EL (cell line): ENCODE measurements at places on chromosomes 11 and 22.

DNA sequence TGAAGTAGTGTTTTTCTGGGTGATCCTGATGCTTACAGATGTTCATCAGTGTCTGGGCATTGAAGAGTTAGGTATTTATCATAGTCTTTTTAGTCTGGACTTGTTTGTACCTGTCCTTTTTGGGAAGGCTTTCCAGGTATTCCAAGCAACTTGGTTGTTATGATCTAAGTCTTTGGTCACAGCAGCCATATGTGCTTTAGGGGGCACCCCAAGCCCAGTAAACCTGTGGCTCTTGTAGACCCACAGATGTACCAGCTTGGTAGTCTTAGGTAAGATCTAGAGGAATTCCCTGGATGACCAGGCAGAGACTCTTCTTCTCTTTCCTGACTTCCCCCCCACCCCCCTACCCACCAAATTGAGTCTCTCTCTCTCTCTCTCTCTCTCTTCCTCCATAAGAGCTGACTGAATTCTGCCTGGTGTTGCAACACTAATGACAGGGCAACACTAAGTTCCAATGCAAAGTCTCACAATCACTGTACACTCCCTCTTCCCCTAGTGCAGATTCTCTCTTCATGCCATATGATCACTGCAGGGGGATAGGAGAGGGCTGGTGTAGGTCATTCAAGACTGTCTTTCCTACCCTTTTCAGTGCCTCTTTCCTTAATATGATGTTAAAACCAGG is 24.5 kb upstream of the MMP8 start:
- DNase-seq = no peak

DNA sequence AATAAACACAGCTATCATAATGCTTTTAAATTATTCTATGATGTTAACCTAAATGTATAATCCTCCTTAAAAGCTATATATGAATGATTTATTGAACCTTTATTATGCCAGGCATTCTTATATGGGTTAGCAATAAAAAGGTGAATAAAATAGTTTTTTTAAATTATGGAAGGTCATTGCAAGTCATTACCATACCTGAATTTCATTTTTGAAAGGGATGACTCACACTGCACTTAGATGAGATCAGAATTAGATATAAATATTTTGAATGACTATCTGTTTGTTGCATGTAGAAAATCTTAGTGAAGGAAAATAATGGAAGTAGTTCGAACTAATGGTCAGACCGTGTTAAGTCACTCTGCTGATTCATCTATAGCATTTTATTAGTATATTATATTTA is 822.3 kb downstream of the LUZP2 start:
- DNase-seq = no peak

DNA sequence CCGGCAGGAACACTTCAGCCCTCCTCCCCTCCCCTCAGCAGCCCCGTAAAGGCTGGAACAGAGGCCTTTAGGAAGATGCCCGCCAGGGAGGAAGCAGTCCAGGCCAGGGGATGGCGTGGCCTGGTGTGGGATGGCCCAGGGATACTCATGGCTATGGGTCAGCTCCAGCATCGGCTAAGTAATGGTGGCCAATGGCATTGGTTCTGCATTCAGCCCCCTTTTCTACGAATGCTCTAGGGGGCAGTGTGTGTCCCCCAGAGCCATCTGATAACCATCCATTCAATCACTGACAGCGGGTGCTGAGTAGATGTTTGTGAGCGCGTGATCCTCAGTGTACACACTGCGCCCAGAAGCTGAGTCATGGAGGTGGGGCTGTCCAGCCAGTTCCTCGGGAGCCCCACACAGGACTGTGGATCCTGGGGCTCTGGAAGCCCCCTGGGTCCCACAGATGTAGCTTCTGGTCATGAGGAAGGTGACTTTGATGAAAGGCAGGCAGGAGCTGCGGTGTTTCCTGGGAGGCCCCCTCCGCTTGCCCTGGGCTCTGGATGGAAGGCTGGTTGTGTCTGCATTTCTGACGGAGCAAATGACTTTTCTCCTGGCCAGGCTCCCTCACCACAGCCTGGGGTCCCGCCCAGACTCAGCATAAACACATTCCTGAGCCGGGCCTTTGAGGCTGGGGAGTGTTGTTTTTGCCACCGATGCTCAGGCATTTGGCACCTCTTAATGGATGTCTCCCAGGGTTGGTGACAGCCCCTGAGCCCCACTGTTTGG is 46.5 kb downstream of the FBLN1 start:
- DNase-seq = peak; percentile 94

DNA sequence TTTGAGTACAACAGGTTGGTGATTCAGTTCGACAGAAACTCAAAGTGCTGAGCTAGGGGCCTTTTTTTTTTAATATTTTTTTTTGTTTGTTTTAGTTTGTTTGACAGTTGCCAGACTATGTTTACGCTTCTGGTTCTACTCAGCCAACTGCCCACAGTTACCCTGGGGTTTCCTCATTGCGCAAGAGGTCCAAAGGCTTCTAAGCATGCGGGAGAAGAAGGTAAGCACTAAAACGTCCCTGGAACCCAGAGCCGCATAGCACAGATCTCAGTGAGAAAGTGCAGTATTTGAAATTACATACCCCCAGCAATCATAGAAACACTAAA is 649 bp downstream of the PRRG4 start:
- DNase-seq = peak; percentile 16

DNA sequence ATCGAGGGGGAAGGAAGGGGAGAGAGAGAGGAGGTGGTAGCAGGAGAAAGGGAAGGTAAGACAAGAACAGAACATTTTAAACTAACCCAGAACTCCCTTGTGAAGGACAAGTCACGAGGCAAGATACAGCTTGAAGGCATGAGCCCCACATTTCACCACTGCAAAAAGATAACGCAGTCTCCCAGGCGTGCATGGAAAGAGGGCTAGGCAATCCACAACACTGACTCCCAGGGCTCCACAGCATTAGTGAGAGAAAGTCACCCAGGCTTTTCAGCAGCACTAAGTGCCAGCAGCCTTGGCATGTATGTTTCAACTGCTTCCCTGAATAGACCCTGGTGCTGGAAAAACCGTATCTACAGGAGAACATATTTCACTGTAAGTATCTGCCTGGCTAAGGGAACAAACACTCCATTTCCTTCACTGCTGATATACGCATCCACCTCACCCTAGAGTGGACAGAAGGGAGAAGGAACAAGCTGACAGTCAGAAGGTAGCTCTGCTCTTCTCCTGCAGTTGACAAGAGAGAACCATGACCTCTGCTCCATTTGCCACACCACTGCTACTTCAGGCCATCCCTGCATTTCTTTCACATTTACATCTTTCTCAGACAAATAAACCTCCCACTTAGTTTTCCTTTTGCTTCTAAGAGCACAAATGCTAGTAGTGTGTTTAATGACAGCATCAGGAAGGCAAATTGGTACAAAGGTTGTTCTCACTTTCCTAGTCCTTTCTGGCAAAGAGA is 87.9 kb downstream of the AMBRA1 start:
- DNase-seq = no peak

- DNase-seq = no peak
Observed at GRCh38 chr22:24434471-24435322, 7.3 kb downstream of the ADORA2A start.

DNA sequence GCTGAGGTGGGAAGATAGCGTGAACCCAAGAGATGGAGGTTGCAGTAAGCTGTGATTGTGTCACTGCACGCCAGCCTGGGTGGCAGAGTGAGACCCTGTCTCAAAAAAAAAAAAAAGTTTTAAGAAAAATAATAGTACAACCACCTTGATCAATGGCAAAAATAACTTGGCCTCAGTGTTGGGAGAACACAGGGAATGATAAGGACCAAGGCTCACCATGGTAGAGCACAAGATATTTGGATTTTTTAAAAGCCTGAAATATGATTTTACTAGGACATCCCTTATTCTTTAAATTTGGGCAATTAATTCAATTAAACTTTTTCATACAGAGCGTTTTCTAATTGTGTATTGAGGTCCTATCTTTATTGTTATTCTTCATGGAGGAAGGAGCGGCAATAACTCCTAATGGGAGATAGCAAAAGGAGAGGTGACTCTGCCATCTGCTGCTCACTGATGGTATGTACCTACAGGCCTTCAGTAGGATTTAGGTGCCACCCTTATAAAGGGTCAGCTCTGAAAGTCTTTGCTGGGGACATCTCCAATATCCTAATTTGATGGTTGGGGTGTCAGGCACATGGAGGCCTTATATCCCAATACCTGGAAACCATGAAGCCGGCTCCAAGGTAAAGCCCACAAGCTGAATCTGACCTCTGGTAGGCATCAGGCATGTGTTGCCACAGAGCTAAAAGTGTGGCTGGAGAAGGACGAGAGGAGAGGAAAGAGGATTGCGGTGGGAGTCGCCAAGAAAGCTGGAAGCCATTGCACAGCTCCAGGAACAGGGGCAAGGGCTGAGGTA is 21.9 kb upstream of the POLD3 start:
- DNase-seq = peak; percentile 49

DNA sequence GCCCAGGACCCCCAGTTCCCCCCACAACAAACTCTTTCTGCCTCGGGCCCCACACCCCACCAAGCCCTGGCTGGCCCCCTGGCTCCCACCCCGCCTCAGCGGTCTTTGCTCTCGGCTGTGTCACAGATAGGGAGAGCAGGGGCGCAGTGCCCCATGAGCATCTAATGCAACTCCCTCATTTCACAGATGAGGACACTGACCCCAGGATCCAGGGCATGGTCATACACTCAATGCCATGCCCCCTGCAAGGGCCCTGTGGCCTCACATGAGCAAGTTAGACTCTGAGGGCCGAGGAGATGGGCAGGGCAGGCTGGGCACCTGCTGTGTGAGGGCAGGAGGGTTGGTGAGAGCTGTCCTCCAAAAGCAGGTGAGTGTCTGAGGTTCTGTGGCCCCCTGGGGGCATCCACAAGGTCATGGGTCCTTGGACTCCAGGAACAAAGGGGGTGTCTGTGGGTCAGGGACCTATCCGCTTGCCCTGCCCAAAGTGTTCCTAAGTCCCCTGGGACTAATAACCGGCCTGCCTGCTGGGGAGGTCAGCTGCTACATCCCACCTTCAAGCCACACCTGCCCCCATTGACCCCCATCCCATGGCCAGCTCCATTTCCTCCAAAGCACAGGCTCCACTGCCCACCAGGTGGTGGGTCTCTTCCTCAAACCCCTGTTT is 2.5 kb downstream of the MIF start:
- DNase-seq = no peak

GRCh38 chr11:27420722-27421572 is 51.6 kb downstream of the LGR4 start:
- DNase-seq = peak; percentile 29

DNA sequence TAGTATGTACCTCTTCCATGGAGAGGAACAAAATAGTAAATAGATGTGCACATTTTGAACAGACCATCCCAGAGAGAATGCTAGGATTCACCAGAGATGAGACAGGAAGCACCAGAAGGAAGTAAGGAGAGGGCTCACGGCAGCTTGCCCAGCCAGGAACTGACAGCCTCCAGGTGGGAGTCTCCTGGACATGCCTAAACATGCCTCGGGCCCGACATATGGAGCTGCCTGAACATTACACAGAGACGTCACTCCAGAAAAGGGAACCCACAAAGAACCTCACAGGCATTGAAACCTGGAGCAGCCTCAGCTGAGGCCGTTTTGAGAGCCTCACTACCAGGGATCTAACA is 67.4 kb downstream of the BRD1 start:
- DNase-seq = no peak

- peak; percentile 86 for DNase-seq
Observed at GRCh38 chr22:24325105-24325757, 54.6 kb downstream of the SPECC1L start.

GRCh38 chr11:114719562-114719961 is 41.2 kb downstream of the NXPE2 start:
- DNase-seq = no peak

DNA sequence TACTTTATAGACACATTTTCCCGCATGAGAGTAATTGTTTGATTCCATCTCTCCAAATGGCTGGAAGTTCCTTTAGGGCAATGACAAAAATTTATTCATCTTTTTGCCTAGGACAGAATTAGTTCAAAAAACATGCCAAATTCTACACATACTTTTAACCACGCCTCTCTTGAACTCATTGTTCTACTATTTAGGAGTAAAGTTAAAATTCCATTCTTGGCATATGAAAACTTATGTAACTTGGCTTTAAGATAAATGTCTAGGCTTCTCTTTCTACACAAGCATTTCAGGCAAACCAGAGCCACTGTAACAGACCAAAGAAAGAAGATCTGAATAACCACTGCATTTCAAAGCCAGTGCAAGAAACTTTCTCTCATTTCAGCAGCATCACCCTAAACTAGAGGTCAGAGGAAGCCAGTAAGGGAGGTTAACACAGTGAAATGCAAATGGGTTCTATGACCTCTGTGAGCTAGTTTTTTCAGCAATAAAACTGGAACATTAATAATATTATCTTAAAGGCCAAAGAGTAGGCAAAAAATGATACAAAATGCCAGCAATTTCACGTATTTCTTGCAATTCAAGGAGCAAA is 73.0 kb downstream of the RSF1 start:
- DNase-seq = peak; percentile 23

- DNase-seq = no peak
Observed at GRCh38 chr11:117946156-117946841, 17.1 kb upstream of the TMPRSS13 start.

GRCh38 chr22:28594797-28595462 is 84.7 kb downstream of the TTC28 start:
- peak; percentile 58 for DNase-seq

- peak; percentile 58 for DNase-seq
Observed at GRCh38 chr11:86671531-86672006, 847 bp downstream of the ME3 start.

DNA sequence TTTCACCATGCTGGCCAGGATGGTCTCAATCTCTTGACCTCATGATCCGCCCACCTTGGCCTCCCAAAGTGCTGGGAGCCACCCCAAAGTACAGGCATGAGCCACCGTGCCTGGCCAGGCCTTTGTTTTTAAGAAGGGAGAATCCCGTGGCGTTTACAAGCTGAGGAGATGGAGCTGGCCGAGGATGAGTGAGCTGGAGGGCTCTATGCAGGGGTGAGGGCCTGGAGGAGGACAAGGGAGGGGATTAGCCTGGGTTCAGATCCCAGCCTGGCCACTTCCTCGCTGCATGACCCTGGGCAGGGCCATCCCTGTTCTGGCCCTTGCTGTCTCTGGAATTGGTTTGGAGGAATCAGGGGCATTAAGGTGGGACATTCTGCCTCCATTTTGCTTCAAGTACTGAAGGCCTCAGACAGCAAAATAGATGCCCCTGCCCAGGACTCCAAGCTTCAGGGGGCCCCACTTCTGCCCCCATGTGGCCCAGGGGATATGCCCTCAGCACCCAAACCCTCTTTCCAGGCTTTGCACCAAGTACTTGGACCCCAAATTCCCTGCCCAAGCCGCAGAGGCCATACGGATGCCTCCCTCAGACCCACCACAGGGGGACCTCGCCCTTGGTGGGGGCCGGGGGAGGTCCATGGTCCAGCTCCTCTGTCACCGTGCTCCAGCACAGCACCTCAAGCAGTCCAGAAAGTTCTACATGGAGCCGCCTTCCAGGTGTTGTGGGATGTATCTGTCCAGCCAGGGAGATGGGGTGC is 12.1 kb upstream of the LRP5 start:
- no peak for DNase-seq

DNA sequence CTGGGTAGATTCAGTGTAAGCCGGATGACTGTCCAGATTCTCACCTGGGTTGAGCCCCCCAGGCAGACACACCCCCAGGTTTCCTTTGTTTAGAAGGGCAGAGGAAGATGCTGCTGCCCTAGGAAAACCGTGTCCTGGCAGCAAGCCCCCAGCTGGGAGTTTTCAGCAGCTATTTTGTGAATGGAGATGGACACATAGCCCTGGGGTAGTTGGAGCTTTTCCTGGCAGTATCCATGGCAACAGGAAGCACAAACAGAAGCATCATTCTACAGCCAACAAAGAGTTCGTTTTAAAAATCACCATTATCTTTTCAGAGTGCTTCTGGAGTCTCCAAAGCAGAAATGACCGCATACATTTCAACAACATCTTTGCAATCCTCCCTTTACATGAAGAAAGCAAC is 245.5 kb downstream of the BRD1 start:
- DNase-seq = no peak

- DNase-seq = no peak
Observed at GRCh38 chr11:69339041-69339733, 45.2 kb downstream of the MYEOV start.
